ENCODE measurements at places on chromosomes 2 and 18.

DNA sequence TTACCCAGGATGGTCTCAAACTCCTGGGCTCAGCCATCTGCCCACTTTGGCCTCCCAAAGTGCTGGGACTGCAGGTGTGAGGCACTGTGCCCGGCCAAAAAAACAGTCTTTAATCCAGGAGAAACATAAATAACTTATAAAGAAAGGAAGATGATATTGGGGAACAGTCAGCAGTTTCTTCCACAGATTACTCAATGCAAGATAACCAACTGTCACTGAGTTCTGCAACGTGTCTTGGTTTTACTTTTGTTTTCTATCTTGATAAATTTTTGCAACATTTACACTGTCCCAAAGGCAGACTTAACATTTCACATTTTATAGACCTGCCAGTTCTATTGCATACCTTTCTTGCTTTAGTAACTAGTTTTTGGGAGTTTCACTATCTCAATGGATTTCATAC, 71.1 kb downstream of the ANKRD44 start:
- no peak for DNase-seq

GRCh38 chr18:2853926-2854664, 7.3 kb downstream of the EMILIN2 start:
- no peak for DNase-seq

GRCh38 chr2:30177956-30178355, 31.1 kb downstream of the YPEL5 start:
- DNase-seq, result no peak

GRCh38 chr2:16960579-16960978, 294.9 kb upstream of the CYRIA start:
- no peak for DNase-seq

DNA sequence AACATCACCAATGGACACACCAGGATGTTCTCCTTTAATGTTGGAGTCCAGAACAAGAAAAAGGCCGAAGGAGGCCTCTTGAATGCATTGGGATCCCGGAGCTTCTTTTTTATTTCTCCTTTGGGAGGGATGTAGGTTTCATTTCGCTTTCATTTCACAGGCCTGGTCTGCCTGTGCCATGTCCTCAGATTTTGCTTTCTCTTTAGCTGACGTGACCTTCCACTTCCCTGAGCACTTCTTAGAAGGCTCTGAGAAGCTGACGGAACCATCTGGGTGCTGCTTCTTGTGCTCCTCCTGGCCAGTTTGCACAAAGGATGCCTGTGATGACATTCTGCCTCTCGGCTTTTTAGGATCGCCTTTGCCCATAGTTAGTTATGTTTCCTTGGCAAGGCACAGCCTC, 15.1 kb upstream of the MBOAT2 start:
- DNase-seq, result no peak

DNA sequence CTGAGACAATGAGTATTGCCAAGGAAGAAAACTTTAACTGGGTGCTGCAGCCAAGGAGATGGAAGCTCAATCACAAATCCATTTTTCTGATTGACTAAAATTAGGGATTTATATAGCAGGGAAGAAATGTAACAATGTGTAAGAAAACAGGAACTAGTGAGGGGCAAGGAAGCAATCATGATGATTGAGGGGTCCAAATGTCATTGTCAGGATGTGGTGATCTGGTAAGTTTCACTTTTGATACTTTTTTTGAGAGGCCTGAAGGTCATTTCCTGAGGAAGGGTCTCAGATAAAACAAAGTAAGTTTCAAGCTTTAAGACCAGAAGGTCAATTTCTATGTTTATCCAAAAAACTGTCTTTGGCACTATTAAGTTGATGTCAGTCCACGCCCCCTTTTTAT, 12.0 kb upstream of the GCC2 start:
- no peak for DNase-seq

DNA sequence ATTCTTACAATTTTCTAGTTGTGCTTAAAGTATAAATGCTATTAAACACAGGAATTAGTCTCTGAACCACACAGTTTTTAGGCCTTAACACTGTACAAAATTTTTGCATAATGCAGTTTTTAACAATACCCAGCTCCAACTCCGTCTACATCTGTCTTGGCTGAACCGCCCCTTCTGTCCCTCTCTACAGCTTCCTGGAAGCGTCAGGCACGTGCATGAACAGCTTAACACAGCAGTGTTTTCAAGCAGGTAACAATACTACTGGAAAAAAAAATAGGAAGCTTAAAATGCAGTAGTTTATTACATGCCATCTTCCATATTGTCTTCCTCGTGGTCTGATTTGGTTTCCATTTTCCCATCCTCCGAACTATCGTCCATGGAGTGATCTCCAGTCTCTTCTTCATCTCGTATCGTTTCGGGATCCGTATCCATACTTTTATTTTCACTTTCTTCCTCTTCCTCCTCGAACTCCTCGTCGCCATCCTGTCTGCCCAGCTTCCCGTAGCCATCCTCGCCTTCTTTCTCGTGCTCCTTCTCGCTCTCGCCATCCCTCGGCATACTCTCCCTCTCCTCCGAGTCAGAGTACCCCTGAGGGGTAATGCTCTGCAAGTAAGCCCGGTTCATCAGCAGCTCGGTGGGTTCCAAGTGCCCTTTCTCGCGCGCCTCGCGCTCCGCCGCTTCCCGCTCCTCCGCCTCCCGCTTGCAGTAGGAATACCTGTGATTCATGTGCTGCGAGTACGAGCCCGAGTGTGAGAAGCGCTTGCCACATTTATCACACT, 130.6 kb downstream of the ZEB2 start:
- no peak for DNase-seq

DNA sequence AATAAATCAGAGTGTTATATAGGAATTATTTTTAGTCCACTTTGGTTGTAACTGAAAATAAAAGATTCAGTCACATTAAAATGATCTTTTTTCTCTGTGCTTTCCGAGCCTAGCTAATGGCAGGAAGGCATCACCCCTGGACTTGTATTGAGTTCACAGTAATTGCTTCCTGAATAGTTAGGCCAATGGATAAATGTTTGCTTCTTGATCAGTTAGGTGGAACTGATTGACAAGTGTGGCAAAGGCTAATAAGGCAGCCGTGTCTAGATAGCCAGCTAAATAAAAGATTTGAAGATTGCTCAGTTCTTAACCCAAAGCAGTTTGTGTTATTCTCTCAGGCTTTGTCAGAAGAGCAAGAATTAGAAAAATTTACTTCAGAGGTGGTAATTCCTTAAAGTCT, 20.8 kb downstream of the FAM171B start:
- no peak for DNase-seq

DNA sequence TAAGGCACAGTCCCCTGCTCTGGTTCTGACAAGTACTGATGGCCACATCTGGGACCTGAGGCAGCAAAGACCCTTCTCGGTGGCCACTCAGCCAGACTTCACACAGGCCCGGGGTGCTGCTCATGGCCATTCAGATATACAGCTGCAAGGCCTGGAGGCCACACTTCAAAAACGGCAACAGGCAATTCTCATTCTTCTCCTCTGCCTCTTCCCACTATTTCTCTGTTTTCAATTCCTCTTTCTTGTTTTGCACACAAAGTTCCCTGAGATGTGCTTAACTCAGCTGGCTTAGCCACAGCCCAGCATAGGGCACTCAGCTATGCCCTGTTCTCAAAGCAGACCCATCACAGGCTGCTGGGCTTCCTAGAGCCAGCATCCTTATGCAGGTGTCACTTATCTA, 29.9 kb downstream of the PTPN18 start:
- no peak for DNase-seq

- DNase-seq, result no peak
Observed at GRCh38 chr2:7333189-7333765, 416.1 kb downstream of the RNF144A start.

DNA sequence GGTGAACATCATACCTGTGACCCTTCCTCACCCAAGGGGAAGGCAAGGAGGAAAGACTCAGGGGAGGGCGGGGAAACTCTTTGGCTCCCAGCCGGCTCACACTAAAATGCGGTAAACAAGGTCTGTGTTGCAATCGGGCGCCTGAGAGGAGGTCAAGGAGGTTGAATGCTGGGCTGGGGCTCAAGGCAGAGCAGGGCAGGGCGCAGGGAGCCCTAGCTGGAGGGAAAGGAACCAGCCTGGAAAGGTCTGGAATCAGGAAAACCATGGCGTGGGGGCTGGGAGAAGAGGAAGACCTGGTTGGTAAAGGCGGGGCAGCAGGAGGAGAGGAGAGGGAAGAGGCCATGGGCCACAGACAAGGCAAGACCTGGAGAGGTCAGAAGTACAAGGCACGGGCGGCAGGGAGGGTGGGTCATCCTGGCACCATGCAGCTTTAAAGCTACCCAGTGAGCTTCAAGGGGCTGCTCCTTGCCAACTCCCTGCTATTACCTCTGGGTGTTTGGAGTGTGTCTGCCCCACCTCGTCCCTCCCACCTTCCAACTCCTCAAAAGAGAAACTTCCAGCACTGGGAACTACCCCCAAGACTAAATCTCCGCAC, 4.8 kb upstream of the TMEM37 start:
- no peak for DNase-seq

- no peak for DNase-seq
Observed at GRCh38 chr18:32067375-32068167, 24.1 kb upstream of the RNF138 start.

- no peak for DNase-seq
Observed at GRCh38 chr2:101355401-101356054, 31.8 kb downstream of the CREG2 start.
